ENCODE measurements at places on chromosomes 12 and 14. TPM values are rescaled to one million over a fixed set of nuclear protein-coding genes. Genes with fewer than 3 reads are reported as not detected.

Gene FAM222A
- 18.9 TPM for total RNA-seq

Gene A2M
- 0.33 TPM for total RNA-seq

Gene CSAD
- total RNA-seq, result 3.3 TPM

Gene PABPN1
- 129 TPM for total RNA-seq

Gene CBX5
- total RNA-seq, result 140 TPM

Gene TCTN2
- total RNA-seq, result 9.4 TPM

Gene MIPOL1
- 10.6 TPM for total RNA-seq

Gene PPM1H
- 4.1 TPM for total RNA-seq

Gene ARMH4
- 1.3 TPM for total RNA-seq

Gene SIRT4
- total RNA-seq, result 4.0 TPM

Gene GALNT9
- 0.08 TPM for total RNA-seq

Gene TGM1
- total RNA-seq, result 0.05 TPM

Gene ZBTB39
- 101 TPM for total RNA-seq

Gene LAG3
- total RNA-seq, result not detected

Gene DCAF11
- total RNA-seq, result 75.2 TPM

Gene RFC5
- total RNA-seq, result 70.8 TPM

Gene SLC25A47
- 0.08 TPM for total RNA-seq

Gene GPR132
- total RNA-seq, result 0.63 TPM

Gene EIF4B
- total RNA-seq, result 541 TPM

Gene REP15
- total RNA-seq, result 2.2 TPM

Gene FSCB
- total RNA-seq, result not detected

Gene MGP
- 3.2 TPM for total RNA-seq

Gene NDUFA9
- 125 TPM for total RNA-seq

Gene MGAT4C
- 0.03 TPM for total RNA-seq

Gene PCED1B
- total RNA-seq, result not detected

Gene DEGS2
- total RNA-seq, result 0.03 TPM

Gene ST8SIA1
- total RNA-seq, result 6.4 TPM

Gene ALG10
- 19.2 TPM for total RNA-seq

Gene GDF3
- not detected for total RNA-seq

Gene XRCC3
- 58.0 TPM for total RNA-seq

Gene ARHGAP9
- total RNA-seq, result 9.3 TPM

Gene KRT6A
- not detected for total RNA-seq

Gene RNU4-1
- total RNA-seq, result under 0.01 TPM

Gene CMKLR1
- total RNA-seq, result 0.04 TPM

Gene DHRS2
- 0.84 TPM for total RNA-seq

Gene RDH5
- 2.0 TPM for total RNA-seq

Gene RAD51AP1
- total RNA-seq, result 63.1 TPM

Gene ITGA5
- total RNA-seq, result 37.3 TPM

Gene ANKRD33
- not detected for total RNA-seq

Gene CLEC1B
- total RNA-seq, result not detected

Gene EML5
- 0.06 TPM for total RNA-seq

Gene LRRC10
- total RNA-seq, result not detected

Gene TGFB3
- 4.9 TPM for total RNA-seq

Gene TRIM9
- total RNA-seq, result 0.91 TPM

Gene LRP6
- 31.6 TPM for total RNA-seq

Gene SERPINA5
- 0.14 TPM for total RNA-seq

Gene SERPINA12
- total RNA-seq, result not detected

Gene ANKS1B
- 2.4 TPM for total RNA-seq

Gene KRT3
- not detected for total RNA-seq

Gene BCL2L14
- not detected for total RNA-seq
